Stimulated activated CD8-positive, alpha-beta memory T cell treated with anti-CD3 and anti-CD28 coated beads, Interleukin-15, amount 100 ng/mL, for 24 hours (primary cell): ENCODE measurements at places on chromosomes 3 and 15.

DNA sequence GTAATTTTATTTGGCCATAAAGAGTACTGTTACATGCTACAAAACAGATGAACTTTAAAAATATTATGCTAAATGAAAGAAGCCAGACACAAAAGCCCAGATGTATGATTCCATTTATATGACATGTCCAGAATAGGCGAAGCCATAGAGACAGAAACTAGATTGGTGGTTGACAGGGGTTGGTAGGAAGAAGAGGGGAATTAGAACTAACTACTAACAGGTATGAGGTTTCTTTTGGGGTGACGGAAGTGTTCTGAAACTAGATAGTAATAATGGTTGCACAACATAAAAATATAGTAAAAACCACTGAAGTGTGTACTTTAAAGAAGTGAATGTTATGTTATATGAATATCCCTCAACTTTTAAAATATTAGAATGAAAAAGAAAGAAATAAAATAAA, 66.1 kb downstream of the GBE1 start:
- no peak for DNase-seq

DNA sequence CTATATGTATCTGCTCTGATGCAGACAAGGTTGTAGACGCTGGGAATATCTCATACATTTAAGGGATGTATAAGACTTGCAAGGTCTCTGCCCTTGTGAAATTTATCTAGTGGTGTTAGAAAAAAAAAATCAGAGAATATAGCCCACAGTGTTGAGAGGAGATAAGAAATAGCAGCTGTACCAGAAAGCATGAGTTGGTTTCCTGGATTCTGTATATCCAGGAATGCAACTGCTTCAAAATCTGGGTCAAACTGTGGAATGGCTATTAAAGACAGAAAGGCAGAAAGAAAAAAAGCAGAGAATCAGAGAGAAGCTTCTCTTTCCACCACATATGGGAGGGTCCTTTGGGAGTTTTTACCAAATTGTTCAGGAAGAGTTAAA, 1.5 kb upstream of the TMEM212 start:
- DNase-seq, result no peak

DNA sequence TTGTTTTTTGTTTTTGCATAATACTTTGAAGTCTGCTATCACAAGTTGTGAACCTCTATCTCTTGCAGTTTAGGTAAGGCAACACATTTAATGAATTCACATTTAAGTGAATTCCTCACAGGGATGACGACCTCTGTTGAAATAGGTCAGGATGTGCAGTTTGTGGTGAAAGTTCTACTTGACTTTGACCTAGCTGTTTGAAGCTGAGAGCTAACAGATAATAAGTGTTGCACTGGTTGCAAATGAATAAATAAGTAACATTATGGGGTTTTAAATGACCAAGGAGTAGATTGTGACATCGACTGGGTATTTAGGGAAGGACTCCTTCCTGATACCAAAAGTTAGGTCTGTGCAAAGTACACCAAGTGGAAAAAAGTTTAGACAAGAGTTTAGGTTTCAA, 23.9 kb downstream of the NIT2 start:
- DNase-seq, result no peak

GRCh38 chr3:183151821-183152351, 10.6 kb downstream of the LAMP3 start:
- no peak for DNase-seq

DNA sequence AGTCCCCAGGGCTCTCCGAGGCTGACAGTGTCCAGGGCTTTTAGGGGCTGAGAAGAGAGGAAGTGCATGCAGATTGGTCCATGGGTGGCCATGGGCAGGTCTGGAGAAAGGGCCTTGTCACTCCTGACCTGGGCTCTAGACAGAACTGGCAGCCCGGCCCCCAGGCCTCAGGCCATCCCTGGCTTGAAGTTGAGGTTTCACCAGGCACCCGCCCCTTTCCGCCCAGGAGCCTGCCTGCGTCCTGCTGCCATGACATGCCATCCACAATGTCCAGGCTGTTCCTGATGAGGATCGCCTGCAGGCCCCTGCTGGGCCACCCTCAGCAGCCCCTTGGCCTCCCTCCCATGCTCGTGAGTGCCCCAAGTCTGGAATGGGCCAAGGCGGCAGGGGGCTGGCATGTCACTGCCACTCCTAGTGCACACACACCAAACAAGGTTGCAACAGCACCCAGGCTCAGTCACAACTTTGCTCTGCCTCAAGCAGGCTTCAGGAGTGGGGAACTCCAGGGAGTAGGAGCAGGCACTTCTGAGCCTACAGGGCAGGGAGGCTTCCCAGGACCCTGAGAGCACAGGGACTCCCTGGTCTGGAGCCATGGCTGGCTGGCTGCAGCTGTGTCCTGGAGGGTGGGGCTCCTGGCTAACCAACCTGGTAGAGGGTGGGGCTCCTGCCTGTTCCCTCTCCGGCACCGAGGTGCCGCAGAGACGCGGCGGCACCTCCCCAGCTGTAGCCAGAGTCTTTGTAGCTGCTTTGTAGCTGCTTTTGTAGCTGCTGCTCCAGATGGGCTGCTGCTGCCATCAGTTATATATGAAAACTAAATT, 1457.1 kb upstream of the GBE1 start:
- no peak for DNase-seq

- DNase-seq, result no peak
These were observed 226.9 kb downstream of the ADAMTS9 start for GRCh38 chr3:64460877-64461276.

DNA sequence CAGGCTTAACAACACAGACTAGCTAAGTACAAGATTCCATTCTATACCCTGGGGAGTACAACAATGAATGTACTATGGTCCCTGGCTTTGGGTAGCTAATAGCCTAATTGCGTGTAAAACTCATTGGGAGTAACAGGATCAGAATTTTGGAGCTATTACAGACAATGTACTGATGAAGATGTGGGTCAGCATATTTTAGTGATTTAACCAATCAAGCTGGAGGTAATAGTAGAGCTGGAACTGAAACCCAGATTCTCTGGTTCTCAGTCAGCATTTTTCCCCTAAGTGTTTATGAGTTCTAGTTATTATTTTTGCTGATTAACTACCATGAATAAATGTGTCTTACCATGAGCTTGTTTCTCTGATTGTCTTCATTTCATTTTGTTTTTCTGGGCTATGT, 578.7 kb downstream of the NLGN1 start:
- DNase-seq, result no peak

DNA sequence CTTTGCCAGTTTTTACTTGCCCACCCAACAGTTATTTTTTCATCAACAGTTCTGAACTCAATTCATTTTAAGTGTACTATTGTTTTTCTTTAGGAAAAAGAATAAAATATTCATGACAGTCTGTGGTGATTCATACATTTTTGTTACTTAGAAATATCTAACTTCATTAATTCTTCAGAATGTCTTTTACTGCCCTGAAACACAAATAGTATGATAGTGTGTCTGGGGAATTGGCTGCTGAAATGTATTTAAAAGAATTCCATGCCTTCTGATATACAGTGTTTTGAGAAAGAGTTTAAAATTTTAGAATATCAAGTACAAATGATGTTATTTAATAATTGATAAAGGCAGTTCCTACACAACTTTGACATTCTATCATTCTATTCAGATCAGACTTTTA, 854.1 kb downstream of the NAALADL2 start:
- DNase-seq, result no peak

- no peak for DNase-seq
These were observed 129.8 kb downstream of the MEX3B start for GRCh38 chr15:81915990-81916389.

GRCh38 chr3:155701882-155702465, 42.9 kb downstream of the PLCH1 start:
- no peak for DNase-seq

GRCh38 chr3:111617912-111618601, 22.9 kb upstream of the ZBED2 start:
- DNase-seq, result no peak

DNA sequence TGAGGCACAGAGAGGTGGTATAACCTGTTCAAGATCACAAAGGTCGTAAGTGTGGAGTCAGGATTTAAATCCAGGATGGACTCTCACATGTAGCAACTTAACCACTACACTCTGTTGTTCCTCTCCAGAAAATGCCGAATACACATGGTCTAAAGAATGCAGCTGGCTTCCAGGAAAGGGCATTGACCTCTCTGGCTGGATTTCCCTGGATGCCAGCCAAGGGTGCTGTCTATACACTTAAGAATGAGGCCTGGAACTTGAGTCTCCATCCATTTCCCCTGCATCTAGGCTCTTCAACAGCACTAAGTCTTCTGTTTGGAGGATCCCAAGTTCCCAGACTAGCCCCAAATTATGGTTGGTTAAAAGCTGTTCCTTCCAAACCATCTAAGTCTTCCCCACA, 60.5 kb downstream of the CERS3 start:
- no peak for DNase-seq

GRCh38 chr3:33918126-33918756, 119.8 kb downstream of the PDCD6IP start:
- no peak for DNase-seq

DNA sequence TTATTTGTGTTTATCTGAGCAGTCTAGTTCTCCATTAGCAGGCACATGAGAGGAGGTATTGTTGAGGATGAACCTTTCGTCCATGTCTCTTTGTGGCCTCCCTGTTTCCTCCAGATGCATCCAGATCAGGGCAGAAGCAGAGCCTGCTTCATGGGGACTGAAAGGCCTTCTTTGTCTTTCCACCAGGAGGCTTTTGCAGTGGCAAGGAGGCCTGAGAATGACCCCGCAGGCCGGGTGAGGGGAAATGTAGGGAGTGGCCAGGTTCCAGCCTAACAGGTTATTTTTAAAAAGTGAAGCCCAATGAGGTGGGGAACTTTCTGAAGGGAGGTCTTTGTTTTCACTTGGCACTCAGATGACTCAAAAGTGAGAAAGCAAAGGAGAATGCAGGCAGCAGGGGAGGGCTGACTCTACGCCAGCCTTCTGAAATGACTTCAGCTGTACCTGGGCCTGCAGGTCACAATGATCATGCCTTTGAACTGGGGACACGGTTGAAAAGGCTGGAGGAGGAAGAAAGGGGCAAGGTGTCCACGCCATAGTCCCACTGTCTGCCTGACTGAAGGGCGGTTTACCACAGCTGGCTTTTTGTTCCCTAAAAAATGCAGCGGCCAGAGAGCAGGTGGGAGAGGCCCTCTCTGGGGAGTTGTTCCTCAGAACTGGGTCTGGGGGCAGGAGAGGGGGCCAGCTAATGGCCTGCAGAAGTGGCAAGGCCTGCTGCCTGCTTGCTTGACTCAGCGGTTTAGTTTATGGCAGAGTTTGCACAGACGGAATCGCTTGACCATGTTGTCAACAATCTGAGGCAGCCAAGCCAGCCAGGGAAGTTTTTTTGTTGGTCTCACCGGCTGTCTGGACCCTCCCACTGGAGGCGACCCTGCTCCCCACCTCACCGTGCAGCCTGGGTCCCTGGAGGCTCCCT, 28.7 kb downstream of the CMTM7 start:
- no peak for DNase-seq

DNA sequence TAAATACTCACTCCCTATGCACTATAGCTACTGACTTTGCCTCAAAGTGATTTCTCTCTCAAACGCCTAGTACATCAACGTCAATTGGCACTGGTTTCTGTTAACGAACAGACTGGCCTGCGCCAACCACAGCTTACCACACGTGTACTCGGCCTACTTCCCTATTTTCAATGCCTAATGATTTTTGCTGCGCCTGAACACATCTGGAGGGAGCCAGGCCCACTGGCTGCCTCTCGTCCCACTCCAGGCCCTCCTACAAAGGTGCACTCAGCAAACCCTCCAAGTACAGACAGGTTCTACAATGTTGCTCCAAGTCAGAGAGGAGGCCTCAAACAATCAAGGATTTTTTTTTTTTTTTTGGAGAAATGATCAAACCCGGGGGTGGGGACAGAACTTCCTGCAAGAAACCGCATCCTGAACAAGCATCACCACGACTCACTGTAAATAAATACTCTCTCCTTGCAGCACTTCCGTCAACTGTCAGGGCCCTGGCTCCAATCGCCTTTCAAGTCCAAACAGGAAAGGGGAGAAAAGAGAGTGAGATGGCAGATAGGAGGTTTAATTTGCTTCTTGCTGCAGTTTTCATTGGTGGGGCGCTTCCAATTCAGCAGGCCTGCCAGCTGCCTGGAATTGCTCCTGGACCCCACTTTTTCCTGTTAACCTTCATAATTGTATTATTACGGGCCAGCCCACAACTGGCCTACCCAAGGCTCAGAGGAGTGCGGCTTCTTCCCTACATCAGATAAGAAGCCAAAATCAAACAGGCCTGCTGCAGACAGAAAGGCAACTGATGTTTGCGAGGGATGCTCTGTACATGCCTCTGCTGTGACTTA, 139.3 kb downstream of the FOXP1 start:
- no peak for DNase-seq

- no peak for DNase-seq
These were observed 10.9 kb downstream of the STRIT1 start for GRCh38 chr3:155282385-155283091.

DNA sequence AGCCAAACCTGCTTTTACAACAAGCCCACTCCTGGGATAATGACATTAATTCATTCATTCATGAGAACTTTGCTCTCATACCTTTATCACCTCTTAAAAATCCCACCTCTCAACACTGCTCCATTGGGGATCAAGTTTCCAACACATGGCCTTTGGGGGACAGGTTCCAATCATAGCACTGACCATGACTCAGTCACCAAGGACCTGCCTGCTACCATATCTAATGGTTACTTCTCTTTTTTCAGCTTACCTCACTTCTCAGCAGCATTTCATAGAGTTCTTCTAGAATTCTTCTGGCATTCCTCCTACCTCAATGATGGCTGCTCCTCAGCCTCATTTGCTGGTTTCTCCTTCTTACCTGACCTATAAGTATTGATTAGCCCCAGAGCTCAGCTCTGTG, 36.9 kb upstream of the RYK start:
- DNase-seq, result no peak

DNA sequence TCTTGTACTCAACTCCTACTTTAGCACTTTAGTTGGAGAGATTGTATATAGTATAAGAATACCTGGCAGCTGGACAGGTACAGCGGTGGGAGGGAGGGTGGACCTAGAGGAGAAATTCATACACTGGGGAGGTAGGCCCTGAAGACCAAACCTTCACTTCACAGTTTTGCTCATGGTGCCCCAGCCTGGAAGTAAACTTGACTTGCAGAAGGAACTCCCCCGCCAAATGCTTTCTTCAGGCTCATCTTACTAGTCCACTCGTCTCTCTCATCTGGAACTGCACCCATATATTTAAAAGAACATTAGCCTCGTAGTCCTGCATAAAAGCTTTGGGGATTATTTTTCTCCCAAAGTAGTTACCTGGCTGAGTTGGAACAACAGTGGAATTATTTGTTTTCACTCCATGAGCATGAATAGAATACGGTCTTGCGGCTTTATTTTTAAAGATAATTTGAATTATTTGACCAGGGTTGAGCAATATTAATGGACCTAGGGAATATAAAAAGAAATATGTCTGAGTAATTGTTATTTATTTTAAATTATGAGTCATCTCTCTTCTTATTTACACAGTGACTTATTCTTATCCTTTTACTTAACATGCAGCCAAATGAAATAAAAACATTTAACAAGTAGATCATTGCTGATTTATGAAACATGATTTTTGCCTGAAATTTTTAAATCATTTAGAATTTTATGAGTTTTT, 25.5 kb upstream of the CP start:
- DNase-seq, result no peak

GRCh38 chr15:78055919-78056713, 21.4 kb downstream of the TBC1D2B start:
- DNase-seq, result no peak
